KG1 (cell line): ENCODE measurements at places on chromosomes 1 and 21.

- no peak for DNase-seq
Observed at GRCh38 chr1:42974767-42975437, 16.2 kb upstream of the SLC2A1 start.

GRCh38 chr21:32351428-32351827, 41.4 kb downstream of the URB1 start:
- no peak for DNase-seq

GRCh38 chr21:17537299-17537698, 24.5 kb downstream of the CXADR start:
- DNase-seq, result no peak

GRCh38 chr1:61253912-61254633, 171.7 kb downstream of the NFIA start:
- no peak for DNase-seq

DNA sequence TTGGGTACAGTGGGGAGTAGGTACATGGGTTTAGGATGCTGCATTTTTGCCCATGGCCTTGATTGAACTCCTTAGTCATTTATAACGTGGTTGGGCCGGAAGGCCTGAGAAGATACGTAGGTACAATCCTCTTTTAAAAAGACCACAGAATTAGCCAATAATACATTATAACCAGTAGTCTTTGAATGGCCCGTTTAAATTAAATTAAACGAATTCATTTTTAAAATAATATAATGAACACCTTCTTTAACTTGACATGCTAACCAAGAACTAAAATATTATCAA, 20.1 kb upstream of the ADAR start:
- no peak for DNase-seq

GRCh38 chr1:56915960-56916359, 49.9 kb downstream of the C8B start:
- DNase-seq, result no peak

DNA sequence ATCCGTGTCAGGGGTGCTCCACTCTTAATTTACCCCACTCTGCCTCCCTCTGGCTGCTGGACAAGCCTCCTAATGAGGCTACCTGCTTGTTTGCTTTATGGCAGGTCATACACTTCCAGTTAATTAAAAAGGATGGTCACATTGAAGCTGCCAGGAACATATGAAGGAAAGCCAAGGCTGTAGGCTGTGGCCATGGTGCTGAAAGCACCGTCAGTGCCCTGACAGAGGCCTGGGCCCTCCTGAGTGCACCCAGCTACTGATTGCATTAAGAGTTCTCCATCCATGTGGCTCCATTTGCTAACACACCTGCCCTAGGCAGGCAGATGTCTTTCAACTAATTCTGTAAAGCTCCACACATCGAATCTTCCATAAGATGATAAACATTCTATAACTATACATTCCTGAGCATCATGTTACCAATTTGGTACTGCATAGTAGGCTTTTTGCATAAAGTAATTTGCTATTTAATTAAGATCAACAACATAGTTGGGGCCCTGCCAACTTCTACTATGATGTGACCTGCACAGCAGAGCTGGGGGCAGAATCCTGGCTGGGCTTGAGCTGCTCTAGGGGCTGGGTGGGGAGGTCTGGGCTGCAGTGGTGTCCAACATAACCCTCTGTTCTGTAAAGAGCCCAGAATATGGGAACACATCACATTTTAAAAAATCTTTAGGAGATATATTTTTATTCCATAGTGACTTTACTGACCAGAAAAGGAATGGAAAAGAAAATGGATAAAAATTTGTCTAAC, 224.8 kb downstream of the SIPA1L2 start:
- DNase-seq, result no peak

DNA sequence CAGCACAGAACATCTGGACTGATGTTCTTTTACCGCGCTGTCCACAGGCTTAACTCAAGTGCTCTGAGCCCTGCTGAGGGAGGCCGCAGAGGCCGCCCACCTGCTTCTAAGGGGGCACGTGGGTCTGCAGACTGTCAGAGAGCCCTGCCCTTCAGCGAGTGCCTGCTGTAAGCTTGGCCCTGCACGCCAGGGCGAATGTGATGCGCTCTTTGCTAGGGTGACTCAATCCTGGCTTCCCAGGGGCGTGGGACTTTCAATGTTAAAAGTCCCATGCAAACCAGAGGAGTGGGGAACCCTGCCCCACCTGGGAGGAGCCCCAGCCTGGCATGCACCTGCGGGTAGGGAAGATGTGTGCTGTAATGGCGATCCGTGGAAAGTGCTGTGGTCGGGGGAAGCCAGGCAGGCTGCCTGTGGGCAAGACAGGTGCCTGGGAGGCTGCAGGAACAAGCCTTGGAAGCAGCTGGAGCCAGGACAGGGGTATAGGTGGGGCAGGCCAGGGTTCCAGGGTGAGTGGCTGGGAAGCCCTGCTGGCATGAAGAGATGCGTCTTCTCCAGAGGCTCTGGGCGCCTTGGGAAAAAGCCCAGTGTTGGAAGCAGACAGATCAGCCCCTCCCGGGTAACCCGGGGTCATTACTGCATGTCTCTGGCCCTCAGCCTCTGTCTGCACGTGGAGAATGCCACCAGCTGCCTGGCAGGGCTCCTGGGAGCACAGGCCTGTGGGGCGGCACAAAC, 594 bp upstream of the PANK4 start:
- no peak for DNase-seq

- no peak for DNase-seq
Observed at GRCh38 chr1:96934282-96934681, 212.7 kb downstream of the PTBP2 start.

- DNase-seq, result no peak
Observed at GRCh38 chr1:186213225-186213607, 161.8 kb downstream of the TPR start.

- DNase-seq, result no peak
Observed at GRCh38 chr1:14499312-14500040, 99.0 kb upstream of the KAZN start.

GRCh38 chr1:168863772-168864171, 134.8 kb upstream of the DPT start:
- no peak for DNase-seq

DNA sequence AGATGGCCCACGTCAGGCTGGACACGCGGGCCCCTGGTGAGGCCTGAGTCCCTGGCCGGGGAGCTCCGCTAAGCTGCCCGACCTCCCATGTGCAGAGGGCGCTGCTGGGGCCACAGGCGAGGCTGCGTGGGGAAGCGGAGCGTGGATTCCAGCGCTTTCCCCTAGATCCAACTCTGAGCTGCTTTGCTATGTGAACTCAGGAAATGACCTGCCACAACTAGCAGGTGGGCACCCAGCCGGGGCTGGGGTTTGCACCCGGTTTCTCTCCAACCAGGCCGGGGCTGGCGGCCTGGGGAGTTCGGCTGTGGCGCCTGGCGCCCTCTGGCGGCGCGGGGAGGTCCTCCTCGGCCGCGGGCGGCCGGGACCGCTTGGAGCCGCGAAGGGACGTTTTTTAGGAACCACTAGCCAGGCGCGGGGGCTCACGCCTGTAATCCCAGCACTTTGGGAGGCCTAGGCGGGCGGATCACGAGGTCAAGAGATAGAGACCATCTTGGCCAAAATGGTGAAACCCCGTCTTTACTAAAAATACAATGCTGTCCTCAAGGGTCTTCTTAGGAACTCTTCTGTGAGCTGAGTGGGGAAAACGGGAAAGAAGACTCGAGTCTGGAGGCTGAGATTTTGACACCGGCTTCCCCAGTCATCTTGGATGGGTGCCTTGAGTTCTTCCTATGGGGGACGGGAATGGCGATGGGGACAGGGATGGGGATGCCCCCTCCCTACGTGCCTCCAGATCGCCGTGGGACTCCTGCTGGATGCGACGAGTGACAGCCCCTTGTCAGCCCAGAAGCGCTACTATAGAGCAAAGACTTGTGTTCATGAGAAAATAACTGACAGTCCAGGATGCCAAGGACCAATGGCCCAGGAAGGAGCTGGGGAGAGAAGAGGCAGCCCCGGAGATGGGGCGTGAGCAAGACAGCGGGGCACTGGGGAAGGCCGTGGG, 12.6 kb downstream of the PYCR2 start:
- no peak for DNase-seq

DNA sequence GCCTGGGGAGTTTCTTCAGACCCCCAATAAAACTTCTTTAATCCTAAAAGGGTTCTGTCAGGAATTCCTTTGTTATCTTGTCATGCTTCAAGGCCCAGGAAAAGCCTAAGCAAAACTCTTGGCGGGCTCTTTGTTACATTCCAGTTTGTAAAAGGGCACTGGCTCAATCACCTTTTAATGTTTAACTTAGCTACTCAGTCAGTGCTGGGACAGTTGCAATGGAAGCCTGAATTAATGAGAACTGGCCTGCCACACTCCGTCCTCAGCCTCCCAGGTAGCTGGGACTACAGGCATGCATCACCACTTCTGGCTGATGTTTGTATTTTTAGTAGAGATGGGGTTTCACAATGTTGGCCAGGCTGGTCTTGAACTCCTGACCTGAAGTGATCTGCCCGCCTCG, 21.3 kb upstream of the ASB17 start:
- no peak for DNase-seq

- DNase-seq, result no peak
Observed at GRCh38 chr1:29105822-29106221, 17.9 kb downstream of the TMEM200B start.

- DNase-seq, result no peak
Observed at GRCh38 chr1:2499260-2499659, 23.2 kb downstream of the PLCH2 start.

- no peak for DNase-seq
Observed at GRCh38 chr1:230610589-230610988, 31.7 kb upstream of the COG2 start.

GRCh38 chr1:21129407-21129806, 47.3 kb downstream of the EIF4G3 start:
- DNase-seq, result no peak

- no peak for DNase-seq
Observed at GRCh38 chr1:230696218-230696617, 17.7 kb downstream of the AGT start.

DNA sequence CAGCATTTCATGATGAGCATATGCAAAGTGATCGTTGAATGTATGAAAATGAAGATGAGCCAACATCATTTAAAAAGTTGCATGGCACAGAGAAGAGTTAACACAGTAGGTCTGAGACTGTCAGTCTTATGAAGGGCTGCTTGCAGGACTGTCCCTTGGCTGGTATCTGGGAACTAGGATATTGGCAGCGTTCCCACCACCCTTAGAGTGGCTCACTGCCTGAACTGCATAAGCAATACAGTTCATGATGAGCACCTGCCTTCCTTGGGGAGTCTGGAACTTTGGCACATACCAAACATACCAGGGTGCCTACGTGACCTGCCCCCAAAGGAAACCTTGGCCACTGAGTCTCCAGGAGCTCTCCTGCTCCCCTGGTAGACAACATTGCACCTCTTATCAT, 161.8 kb downstream of the DSCAM start:
- no peak for DNase-seq

GRCh38 chr1:46520063-46520911, 30.7 kb downstream of the DMBX1 start:
- DNase-seq, result no peak

DNA sequence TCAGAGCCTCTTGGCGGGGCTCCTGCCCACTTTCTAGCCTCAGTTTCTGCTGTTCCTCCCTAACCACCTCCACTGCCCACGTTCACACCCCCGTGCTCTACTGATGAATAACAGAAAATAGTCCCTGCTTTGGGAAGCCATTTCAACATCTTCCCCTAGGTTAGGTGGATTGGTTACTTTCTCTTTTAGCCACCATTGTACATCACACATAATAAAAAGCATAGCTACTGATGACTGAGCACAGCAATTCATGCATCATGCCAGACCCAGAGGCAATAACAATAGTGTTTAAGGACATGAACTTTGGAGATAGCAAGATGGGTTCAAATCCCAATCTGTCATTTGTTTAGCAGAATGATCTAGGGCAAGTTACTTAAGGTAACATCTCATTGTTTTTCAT, 74.6 kb downstream of the COLGALT2 start:
- no peak for DNase-seq

DNA sequence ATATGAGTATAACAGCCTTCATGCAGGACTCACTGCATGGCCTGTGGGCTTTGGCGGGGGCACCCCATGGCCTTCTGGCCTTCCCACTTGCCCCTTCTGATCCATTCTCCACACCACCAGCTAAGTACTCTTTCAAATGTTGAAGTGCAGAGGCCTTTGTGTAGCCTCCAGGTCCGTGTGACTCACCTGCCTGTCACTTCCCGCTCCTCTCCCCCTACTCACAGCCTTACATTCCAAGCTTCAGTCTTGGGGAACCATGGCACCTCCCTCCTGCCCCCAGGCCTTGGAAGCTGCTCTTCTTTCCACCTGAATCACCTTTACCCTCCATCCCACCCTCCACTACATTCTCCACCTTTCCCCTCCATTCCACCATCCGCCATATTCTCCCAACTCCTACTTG, 69.6 kb downstream of the PGM1 start:
- DNase-seq, result no peak

DNA sequence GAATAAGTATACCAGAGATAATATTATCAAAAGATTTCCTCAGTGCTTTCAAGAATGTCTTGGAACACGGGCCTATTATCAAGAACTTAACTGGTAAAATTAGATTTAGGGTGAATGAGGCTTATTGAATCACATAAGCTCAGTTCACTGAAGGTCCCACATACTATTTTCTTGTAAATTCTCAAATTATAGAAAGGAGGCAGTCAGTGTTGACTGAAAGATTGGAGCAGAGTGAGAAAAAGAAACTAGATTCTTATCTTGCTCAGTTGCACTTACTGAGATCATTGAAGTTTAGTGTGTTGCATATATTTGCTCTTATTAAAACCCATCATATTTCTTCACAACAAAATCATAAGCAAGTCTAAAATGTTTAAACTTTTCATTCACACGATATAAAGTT, 3.9 kb upstream of the RGS1 start:
- no peak for DNase-seq

GRCh38 chr1:190663962-190664361, 186.3 kb upstream of the BRINP3 start:
- no peak for DNase-seq

- no peak for DNase-seq
Observed at GRCh38 chr1:211172657-211173056, 38.7 kb upstream of the KCNH1 start.

GRCh38 chr1:13583595-13583965, at the start of gene PDPN:
PDPN (plus strand) TSS chr1:13583832; CDS start chr1:13584034, 202 bp downstream.
- DNase-seq, result no peak

DNA sequence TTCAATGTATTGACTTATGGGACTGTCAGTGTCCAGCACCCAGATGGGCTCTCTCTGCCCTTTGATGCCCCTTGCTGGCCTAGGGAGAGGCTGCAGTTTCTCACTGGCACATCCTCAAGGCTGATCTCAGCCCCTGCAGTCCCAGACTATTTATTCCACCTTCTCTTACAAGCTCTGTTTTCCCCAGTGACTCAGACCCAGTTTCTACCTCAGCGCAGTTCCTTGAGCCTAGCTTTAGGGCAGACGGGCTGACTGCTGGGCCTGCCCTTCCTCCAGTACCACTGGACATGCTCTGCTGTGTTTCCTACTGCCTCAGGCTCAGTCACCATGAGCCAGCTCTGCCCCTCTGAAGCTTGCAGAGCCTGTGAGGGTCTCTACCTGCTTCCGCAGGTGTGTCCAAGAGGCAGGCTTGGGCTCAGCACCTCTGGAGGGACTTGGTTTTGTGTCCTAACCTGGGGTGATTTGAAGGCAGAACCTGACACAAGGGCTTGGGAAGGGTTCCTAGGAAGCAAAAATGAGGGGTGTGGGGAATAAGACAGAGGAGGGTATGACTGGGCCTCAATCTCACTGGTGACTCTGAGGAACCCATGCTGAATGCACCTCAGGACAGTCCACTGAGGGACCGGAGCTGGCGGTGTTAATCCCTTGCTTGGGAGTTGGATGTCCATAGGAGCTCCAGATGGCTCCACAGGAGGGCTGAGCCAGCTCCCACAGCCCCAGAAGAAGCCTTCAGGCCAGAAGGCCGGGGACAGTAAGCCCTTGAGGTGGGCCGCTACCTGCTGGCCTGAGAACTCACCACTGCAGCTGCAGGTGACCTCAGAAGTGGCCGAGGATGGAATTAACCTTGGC, 689.9 kb downstream of the MATN1 start:
- DNase-seq, result no peak
